Right ventricle myocardium inferior (tissue), 1 donor: ENCODE measurements at places on chromosomes 3 and 15.

DNA sequence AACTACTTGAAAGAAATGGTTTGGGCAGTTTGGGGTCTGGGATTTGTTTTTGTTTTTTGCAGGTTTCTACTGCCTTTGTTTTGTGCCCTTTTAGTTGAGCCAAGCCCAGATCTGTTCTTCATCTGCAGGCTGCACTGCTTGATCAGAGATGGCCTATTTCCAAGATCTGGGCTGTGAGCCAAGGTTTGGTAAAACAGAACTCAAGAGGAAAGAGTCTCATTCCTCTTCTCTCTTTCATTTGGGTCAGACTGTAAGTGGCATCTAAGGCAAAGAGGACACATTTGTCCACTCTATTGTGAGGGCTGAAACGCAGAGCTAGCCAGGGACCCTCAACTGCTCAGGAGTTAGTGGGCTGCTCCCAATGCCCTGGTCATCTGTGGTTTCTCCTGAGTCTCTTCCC is 104.4 kb upstream of the UBE3A start:
- DNase-seq: no peak

GRCh38 chr15:59410391-59410896 is 27.5 kb upstream of the FAM81A start:
- no peak for DNase-seq

DNA sequence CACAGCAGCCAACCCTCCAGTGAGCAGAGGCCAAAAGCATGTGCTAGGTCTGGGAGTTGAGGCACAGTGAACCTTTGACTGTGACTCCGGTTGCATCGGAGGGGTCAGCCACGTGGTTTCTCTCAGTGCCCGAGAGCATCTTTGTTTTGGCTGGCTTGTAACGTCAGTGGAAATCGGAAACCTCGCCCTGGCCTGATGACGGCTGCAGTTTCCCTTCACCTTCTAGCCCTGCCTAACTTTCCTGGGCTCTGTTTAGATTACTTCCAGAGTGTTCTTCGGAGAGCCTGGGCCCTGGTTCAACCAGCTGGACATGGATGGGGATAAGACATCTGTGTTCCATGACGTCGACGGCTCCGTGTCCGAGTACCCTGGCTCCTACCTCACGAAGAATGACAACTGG is 56.6 kb downstream of the MESD start:
- peak; percentile 80 for DNase-seq

GRCh38 chr3:144770281-144770680 is 798.7 kb downstream of the DIPK2A start:
- no peak for DNase-seq

GRCh38 chr3:61547625-61548024 is 13.7 kb upstream of the PTPRG start:
- no peak for DNase-seq
